ENCODE measurements at places on chromosomes 3 and 15. TPM values are rescaled to one million over a fixed set of nuclear protein-coding genes. Genes with fewer than 3 reads are reported as not detected.

Gene ZNF35
- total RNA-seq: 14.7 TPM

Gene CDCP1
- total RNA-seq: 7.6 TPM

Gene CTXND1
- not detected for total RNA-seq

Gene TNNC1
- total RNA-seq: 0.36 TPM

Gene RFTN1
- 94.6 TPM for total RNA-seq

Gene SECISBP2L
- 42.3 TPM for total RNA-seq

Gene ROPN1
- not detected for total RNA-seq

DNA sequence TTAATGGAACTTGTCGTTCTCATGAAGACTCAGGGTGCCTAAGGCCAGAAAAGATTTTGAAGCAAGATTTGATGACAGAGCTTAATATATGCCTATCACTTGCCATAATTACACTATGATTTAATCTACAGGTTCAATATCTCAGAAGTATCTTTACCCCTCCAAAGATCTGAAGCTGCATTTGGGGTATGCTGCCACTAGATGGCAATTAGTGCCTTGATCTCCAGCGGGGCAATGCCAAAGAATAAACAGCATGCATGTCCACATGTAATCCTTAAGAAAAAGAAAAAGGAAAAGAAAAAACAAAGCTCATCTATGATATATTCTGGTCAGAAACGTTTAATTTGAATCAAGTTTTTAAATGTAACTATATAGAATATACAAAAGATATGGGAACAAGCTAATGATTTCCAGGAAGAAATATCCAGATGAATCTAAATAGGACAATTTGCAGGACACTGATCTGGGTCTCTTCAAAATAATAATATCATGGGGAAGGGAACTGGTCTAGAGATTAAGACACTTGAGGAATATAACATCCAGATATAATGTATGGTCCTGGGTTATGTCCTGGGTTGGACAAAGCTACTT lies 55.0 kb upstream of the SOX14 start:
- peak; percentile 63 for DNase-seq

DNA sequence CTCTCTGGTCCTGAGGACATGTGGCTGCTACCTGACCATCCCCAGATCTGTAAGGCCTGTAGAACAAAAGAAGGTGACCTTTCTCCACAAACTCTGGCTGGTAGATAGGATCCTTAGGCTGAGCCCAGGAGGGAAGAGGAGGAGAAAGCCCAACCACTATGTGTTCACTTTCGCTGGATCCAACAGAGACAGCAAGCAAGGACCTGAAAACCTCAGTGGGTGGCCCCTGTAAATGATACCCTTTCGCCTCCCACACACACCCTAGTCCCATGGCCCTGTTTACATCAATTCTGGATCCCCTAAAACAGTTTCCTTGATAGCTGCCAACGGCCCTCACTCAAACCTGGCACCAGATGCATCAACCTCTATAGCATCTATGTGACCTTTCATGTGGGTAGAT lies 22.4 kb downstream of the CCDC12 start:
- no peak for DNase-seq

- no peak for DNase-seq
Measured at GRCh38 chr15:60568301-60568742, 89.4 kb upstream of the ICE2 start.

GRCh38 chr15:42796955-42797782 lies 60.2 kb upstream of the CDAN1 start:
- peak; percentile 48 for DNase-seq

GRCh38 chr3:195302431-195302830 lies 31.5 kb upstream of the XXYLT1 start:
- DNase-seq: peak; percentile 58

GRCh38 chr3:196339044-196339443 lies 856 bp upstream of the TM4SF19 start:
- DNase-seq: no peak

- no peak for DNase-seq
Measured at GRCh38 chr3:11078826-11079515, 75.3 kb upstream of the HRH1 start.

DNA sequence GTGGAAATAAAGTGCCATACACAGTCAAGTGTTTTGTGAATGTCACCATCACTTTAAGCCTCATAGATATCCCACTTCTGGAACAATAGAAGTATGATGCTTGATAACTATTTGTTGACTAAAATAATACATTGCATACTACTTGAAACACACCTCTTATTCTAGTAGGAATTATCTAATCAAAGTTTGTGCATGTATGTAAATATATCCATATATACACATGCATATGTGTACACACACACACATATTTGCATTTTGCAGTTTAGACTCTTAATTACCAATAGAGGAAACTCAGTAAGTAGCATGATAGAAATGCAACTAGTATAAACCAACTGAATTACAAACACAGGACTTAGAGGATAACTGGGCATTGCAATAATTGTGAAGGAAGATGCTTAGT lies 1084.1 kb downstream of the FHIT start:
- no peak for DNase-seq

DNA sequence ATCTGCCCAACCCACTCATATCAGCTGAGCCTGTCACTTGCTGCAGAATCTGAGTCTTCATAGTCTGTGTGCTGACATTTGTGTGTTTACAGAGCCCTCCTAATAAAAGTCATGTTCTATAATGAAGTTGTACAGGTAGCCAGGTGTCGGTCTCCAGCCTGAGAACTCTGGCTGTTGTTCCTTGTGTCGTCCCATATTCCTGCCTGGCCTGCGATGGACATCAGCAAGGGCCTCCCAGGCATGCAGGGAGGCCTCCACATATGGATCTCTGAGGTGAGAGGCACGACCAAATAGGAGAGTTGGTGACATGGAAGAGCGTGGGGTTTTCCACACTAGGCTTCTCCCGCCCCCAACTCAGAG lies 2.9 kb downstream of the VILL start:
- DNase-seq: peak; percentile 13

- no peak for DNase-seq
Measured at GRCh38 chr3:163058031-163058854, 1561.6 kb downstream of the OTOL1 start.

All from osteoblast (primary cell).